ENCODE measurements at places on chromosomes 12 and 14. TPM values are rescaled to one million over a fixed set of nuclear protein-coding genes. Genes with fewer than 3 reads are reported as not detected.

Gene OR11H6
- polyA plus RNA-seq: not detected

Gene ATP5MC2
- 702 TPM for polyA plus RNA-seq

Gene HAL
- polyA plus RNA-seq: 0.10 TPM

Gene MYH6
- polyA plus RNA-seq: 6.0 TPM

Gene CYP27B1
- 0.48 TPM for polyA plus RNA-seq

Gene NOVA1
- 15.5 TPM for polyA plus RNA-seq

Gene HOTAIR
- polyA plus RNA-seq: 0.52 TPM

Gene NTN4
- polyA plus RNA-seq: 43.3 TPM

Gene KRT3
- polyA plus RNA-seq: not detected

DNA sequence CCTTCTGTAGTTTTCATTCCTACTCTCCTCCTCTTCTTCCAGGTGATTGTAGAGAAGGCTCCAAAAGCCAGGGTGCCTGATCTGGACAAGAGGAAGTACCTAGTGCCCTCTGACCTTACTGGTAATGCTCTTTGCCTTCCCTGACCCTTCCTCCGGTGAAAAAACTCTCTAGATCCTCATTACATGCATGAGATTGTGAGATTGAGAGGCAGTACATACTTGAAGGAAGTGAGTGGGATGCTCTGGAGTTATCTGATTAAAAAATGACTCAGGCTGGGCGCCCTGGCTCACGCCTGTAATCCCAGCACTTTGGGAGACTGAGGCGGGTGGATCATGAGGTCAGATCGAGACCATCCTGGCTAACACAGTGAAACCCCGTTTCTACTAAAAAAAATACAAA, 5.3 kb downstream of the GABARAPL1 start:
- no peak for DNase-seq

GRCh38 chr12:104963757-104964156, 5.7 kb upstream of the SLC41A2 start:
- no peak for DNase-seq

DNA sequence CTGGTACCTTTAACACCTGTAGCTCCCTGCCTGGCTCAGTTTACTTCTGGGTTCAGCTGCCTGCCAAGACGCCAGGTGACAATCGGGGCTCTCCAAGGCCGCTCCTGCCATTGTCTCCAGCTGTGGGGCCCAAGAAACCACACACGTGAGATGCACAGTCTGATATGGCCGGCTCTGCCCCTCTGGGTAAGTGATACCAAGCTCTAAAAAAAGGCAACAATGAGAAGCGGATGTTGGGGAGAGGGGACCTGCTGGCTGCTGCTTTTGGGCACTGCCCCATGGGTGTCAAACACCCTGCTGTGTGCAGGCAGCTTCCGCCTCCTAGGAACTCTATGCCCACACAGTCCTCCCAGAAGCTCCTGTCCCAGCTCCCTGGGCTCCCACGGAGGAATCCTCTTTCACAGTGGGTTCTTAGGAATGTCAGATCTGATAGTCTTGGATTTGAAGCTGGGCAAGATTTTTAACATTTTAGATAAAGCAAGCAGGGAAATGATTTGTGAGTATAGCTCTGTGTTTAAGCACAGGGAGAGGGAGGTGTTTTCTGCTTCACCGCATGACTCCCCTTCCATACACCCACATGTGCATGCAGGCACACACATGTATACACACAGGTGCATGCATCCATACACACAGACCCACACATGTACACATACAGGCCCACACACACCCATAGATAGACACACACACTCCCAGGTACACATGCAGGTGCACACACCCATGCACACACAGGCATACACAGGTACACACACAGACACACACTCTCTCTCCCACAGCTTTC, 1135.8 kb downstream of the BCL11B start:
- DNase-seq: no peak

DNA sequence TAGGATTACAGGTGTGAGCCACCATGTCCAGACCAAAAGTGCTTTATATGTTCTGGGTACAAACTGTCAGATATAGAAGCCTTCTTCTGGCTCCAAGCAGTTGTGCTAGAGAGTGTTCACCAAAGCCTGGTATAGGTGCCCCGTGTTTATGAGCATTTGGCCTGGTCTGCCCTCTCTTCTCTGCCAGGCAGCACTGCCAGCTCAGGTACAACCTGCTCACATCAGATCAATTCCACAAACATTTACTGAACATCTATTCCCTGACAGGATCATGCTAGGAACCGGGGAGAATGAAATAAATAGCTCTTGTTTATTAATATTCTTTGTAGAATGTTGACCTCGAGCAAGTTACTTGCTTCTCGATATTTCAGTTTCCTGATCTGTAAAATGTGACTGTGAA, 20.0 kb upstream of the SOCS2 start:
- no peak for DNase-seq

- DNase-seq: no peak
These were observed 13.1 kb downstream of the COPZ1 start for GRCh38 chr12:54337854-54338650.

- DNase-seq: no peak
These were observed 183.3 kb upstream of the KITLG start for GRCh38 chr12:88763536-88764100.

DNA sequence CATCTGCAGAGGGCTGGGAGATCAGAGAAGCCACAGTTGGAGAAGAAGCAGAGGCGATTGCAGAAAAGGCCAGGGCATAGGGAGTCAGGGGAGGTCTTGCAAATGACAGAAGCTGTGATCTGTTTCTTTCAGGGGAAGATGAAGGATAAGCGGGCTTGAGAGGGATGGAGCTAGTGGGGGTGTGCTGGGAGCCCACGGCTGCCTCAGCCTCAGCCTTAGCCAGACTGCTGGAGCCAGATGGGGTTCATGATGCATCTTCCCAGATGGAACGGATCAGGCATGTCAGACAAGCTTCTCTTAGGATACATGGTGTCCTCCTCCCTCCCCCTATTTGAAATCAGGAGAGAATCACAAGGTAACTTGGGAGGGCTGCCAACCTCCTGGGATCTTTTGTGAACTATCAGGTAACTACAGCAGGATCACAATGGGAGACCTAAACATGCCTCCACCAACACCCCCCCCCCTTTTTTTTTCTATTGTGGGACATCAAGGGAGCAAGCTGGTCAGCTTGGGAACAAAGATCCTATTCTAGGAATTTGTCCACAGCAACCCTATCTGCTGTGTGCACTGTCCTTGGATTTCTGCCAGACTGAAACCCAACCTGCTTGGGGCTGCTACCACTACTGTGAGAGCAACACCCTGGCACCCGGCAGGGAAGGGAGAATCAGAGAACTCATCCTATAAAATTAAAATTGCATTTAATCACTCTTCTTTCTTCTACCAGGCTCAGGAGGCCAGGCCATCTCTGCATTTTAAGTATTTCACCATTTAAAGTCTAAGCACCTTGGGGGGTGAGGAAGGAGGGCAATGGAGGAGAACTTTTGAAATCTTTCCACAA, 10.7 kb upstream of the ATP2A2 start:
- DNase-seq: peak; percentile 71

DNA sequence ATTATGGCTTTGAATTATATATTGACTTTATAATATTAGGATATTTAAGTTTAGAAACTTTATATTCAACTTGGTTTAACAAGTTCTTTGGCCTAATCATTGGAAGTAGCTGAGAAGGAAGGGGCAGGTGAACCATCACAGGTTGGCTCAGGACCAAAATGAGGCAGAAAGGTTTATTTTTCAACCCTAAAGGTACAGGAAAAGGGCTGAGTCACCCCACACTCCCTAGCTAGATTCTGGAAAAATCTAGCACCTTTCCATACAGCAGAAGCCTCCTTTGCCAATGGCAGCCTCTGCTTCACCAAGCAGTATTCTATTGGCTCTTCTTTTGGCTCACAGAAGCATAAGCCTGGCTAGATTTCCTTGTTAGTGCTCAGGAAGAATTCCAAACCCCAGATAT, 19.3 kb upstream of the MED6 start:
- DNase-seq: no peak

DNA sequence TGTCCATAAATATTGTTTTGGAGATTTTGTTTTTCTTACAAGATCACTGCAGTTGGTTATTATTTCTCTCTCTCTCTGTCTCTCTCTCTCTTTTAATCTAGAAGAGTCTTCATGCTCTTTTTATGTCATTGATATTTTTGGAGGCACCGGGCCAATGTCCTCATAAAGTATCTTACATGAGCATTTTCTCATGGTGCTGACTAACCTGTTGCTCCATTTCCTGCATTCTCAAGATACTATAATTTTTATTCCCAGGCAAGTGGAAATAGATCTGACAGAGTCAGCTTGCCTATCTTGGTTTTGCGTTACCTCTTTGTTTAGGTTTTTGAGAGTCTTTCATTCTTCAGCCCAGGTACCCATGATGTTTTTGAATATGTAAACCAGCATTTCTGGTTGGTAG, 938.8 kb upstream of the FBXO33 start:
- no peak for DNase-seq

DNA sequence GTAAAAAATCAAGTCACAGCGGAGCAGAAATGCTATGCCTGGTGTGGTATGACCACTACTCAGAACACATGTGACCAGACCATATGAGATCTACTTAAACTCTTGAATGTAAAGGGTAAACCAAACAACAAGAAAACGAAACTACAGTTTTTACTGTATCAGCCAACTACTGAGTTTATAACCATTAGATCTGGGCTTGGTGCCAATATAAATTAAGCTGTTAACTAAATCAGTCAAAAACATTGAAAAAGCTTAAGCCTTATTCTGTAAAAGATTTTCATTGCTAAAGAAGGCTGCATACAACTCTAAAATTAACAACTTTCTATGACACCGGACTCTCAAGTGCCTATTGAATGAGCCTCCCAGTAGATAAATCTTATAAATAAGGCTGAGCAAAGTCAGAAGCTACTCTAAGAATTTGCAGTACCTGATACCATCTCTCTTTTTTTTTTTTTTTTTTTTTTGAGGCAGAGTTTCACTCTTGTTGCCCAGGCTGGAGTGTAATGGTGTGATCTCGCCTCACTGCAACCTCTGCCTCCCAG, 35.4 kb downstream of the SPTLC2 start:
- DNase-seq: peak; percentile 32

GRCh38 chr12:109385339-109386058, 37.8 kb downstream of the MYO1H start:
- DNase-seq: peak; percentile 44

DNA sequence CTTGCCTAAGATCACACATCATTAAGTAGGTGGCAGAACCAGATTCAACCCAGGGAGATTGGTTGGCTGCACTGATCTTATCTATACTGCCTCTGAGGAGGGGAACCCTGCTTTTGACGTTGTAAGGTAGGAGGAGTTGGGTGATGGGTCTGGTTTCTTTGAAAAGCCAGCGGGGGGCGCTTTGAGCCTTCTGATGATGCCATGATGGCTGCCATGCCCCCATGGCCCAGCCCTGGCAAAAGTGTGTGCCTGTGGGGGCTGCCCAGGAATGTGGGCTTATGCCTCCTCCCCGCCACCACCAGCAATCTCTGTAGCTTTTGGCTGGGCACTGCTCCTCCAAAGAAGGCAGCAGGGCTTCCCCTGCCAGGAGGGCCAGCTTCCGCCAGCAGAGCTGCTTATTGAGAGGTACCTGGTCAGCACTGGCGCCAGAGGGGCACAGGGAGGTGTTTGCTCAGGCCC, 224.3 kb downstream of the SLC41A2 start:
- no peak for DNase-seq

DNA sequence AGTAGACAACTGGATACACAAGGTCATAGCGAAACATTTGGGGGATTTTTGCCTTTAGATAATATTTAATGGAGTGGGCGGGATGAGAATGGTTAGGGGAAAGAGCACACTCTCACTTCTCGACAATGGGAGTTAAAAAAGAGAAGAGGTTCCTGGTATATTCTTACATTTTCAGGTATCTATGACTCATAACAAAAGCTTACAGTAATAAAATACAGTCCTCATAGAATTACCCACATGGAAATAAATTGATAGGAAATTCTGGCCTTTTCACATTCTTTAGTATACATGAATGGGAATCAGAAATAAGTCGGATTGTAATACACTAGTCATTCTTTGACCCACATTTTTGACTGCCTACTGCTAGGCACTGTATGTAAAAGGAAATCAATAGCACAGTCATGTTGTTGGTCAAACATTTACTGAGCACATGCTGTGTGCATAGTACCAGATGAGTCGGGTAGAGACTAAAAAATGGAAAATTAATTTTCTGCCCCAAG, 8.2 kb upstream of the CRADD start:
- no peak for DNase-seq

GRCh38 chr12:52585066-52585465, 11.4 kb upstream of the KRT74 start:
- no peak for DNase-seq

DNA sequence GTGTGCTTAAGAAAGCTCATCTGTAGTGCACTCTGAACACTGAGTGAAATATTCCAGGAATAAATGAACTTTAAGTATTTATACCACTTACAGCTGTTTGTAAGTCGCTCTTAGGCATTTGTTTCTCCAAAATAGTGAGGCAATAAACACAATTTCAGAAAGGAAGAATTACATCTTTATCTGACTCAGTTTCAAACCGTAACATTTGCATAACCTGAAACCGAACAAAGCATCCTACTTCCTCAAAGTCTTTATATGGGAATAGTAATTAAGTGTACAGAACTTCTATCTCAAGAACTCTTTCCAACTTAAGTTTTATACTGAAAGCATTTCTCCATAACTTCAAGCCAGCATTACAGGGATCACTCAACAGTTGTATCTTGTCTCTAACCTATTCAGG, 58.4 kb downstream of the SOX5 start:
- no peak for DNase-seq

- DNase-seq: no peak
These were observed 2.1 kb downstream of the OR6C70 start for GRCh38 chr12:55467836-55468235.

GRCh38 chr14:32417956-32418552, 89.0 kb downstream of the AKAP6 start:
- no peak for DNase-seq

GRCh38 chr14:34766606-34767005, 52.2 kb upstream of the CFL2 start:
- peak; percentile 38 for DNase-seq

- no peak for DNase-seq
These were observed 65.1 kb downstream of the PPP1R36 start for GRCh38 chr14:64614805-64615391.

- no peak for DNase-seq
These were observed 508.0 kb downstream of the SNAPC1 start for GRCh38 chr14:62270236-62270635.

Measured in muscle of back (tissue), 13 donors.